ENCODE measurements at places on chromosomes 2 and 18.

DNA sequence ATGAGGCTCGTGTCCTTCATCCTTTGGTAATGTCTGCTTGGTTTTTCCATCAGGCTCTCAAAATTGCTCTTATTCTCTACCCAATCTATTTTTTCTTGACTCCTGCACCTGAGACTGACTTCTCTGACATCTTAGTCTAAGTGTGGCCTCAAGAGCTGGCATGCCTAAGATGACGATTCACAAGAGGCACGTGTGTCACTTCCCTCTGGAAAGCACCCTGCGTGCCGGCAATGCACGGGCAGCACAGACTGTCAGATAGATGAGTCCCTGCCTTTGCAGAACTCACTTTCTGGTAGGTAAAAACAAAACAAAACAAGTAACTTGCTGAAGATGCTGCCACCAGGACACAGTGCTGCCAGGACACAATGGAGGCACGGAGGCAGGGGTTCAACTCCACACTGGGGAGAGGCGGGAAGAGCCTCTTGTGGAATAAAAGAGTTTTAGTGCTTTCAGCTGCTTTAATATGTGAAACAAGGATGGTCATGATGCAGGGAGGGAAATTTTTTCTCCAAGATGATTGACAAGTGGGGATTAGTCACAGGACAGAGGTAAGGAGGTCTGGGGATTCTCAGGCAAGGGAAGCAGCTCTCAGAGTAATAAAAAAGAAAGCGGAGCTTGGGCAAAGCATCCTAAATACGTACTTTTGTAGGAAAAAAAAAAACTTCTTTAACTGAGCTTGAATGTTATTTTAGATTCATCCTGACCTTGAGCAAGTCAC, 27.3 kb downstream of the CYB5A start:
- no peak for DNase-seq

GRCh38 chr18:55370936-55371335, 217.1 kb downstream of the TCF4 start:
- DNase-seq, result no peak

DNA sequence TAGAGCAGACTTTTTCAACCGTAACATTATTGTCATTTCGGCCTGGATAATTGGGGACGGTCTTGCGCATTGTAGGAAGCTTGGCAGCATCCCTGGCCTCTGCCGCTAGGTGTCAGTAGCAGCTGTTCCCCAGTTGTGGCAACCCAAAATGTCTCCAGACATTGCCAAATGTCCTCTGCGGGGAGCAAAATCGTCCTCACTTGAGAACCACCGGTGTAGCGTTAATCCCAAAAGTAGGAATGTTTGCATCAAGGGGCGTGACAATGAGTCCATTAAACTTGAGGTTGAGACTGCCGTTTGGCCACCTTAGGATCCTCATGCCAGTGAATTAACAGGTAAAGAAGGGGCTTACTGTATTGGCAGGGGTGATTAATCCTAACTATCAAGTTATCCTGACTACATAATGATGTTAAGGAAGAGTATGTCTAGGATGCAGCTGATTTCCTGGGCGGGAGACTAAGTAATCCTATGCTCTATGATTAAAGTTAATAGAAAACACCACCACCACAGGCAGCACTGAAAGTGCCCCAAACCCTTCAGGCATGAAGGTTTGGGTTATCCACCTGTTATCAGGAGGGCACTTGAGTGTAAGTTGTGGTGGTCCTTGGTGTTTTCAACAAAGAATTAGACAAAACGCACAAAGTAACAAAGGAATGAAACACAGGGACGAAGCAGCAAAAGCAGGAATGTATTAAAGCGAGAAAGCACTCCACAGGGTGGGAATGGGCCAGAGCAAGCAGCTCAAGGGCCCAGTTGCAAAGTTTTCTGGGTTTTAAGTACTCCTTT, 4.9 kb upstream of the ZC3H8 start:
- DNase-seq, result peak; percentile 77

DNA sequence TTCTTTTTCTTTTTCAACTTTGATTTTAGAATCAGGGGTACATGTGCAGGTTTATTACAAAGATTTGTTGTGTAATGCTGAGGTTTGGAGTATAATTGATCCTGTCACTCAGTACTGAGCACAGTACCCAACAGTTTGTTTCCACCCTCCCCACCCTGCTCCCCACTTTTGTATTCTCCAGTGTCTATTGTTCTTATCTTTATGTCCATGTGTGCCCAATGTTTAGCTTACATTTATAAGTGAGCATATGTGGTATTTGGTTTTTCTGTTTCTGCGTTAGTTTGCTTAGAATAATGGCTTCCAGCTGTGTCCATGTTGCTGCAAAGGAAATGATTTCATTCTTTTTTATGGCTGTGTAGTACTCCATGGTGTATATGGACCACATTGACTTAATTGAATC, 43.1 kb downstream of the RDH14 start:
- no peak for DNase-seq

GRCh38 chr2:147631294-147631693, 213.5 kb upstream of the ACVR2A start:
- no peak for DNase-seq

DNA sequence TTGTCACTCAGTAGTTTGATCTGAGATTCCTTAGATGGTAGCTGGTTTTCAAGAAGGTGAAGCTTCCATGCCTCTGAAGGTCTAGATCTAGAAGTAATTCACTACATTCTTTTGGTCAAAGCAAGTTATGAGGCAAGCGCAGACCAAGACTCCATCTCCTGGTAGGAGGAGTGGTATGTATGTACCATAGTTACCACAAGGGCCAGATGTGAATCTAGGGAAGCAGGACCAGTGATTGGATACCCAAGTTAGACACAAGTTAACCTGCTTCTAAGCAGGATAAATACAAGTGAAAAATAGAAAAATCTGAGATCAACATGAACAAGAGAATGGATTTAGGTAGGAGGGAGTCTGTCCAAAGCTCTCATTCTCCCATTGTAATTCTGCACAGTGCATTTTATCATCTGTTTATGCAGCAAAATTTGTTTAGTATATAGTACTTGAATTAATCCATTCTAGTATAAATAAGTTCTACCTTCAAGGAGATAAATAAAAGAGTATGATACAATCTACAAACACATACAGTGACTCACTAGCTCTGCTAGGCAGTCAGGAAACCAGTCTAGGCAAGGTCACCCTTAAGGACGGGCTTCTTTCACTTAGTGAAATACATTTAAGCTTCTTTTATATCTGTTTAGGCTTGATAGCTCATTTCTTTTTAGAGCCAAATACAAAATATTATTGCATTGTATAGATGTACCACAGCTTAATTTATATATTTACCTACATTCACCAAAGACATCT, 14.2 kb upstream of the DOCK10 start:
- no peak for DNase-seq

DNA sequence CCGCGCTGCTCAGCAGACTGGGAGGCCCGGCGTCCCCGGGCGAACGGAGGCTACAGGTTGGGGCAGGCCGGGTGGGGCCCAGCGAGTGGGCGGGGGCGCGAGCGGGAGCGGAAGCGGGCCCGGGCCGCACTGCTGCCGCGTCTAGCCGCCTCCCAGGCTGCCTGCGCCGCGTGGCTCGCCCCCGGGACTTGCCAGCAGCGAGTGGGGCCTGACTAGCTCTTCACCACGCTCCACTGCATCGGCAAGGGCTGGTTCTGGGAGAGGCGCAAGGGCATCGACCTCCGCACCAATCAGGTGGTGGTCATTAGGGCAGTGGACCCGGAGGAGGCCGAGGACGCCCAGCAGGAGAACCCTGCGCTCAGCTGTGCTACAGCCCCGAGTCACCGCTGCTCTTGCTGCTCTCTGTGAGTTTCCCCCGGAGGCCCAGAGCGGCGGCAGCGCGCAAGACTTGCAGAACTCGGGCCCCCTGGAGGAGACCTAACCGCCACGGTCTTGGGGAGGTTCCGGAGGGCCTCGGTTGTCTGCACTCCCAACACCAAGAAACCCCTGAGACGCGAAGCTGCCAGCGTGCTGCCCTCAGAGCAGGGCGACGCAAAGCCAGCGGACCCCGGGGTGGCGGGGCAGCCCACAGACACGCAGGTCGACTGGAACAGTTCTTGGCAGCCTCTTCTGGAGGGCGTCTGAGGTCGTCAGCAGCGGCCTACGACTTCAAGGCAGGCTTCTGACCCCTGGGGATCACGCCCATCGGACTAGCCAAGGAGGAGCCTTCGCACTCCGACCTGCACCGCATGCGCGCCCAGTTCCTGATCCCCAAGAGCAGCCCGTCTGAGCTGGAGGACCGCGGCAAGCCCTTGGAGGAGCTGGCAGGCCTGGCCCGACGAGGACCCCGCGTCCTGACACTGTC, 27.2 kb upstream of the PTPN2 start:
- no peak for DNase-seq

GRCh38 chr2:20143263-20143662, 81.7 kb downstream of the SDC1 start:
- no peak for DNase-seq

- DNase-seq, result no peak
These were observed 63.9 kb upstream of the CCDC195 start for GRCh38 chr2:224780106-224780505.
